ENCODE measurements at places on chromosomes 13 and 19. TPM values are rescaled to one million over a fixed set of nuclear protein-coding genes. Genes with fewer than 3 reads are reported as not detected.

The PSG3 gene
- total RNA-seq = not detected

The NDUFA13 gene
- total RNA-seq = 205 TPM

The RGCC gene
- total RNA-seq = 28.1 TPM

The ZNF560 gene
- total RNA-seq = 0.58 TPM

The MCEMP1 gene
- total RNA-seq = not detected

The SMIM44 gene
- not detected for total RNA-seq

The SIGLEC11 gene
- total RNA-seq = not detected

The SYNGR4 gene
- not detected for total RNA-seq

The DIRAS1 gene
- total RNA-seq = 9.1 TPM

The KLK5 gene
- not detected for total RNA-seq

The CD33 gene
- not detected for total RNA-seq

The IGSF23 gene
- total RNA-seq = not detected

The KMT2B gene
- total RNA-seq = 17.9 TPM

The ZNF627 gene
- 9.5 TPM for total RNA-seq

The METTL21C gene
- not detected for total RNA-seq

The ERICH6B gene
- total RNA-seq = not detected

The RNF225 gene
- total RNA-seq = 0.09 TPM

The CGB5 gene
- not detected for total RNA-seq

The PALM3 gene
- total RNA-seq = not detected

The KIR2DL1 gene
- not detected for total RNA-seq

The LINGO3 gene
- total RNA-seq = not detected

The GARIN5A gene
- not detected for total RNA-seq

The RGS9BP gene
- total RNA-seq = 1.9 TPM

The AMER2 gene
- not detected for total RNA-seq

The PAF1 gene
- 25.4 TPM for total RNA-seq

The B3GNT3 gene
- total RNA-seq = not detected

The SPACA4 gene
- total RNA-seq = not detected

The TRPC4 gene
- 1.2 TPM for total RNA-seq

The ZNF665 gene
- 0.58 TPM for total RNA-seq

The TICAM1 gene
- 3.0 TPM for total RNA-seq

The NTN5 gene
- total RNA-seq = 0.60 TPM

The PRX gene
- total RNA-seq = 7.3 TPM

Measured in pericardium fibroblast (primary cell).